Activated effector memory CD4-positive, alpha-beta T cell treated with anti-CD3 and anti-CD28 coated beads, Interleukin-2, amount 50 U/mL, for 16 hours (primary cell): ENCODE measurements at places on chromosomes 13 and 19.

DNA sequence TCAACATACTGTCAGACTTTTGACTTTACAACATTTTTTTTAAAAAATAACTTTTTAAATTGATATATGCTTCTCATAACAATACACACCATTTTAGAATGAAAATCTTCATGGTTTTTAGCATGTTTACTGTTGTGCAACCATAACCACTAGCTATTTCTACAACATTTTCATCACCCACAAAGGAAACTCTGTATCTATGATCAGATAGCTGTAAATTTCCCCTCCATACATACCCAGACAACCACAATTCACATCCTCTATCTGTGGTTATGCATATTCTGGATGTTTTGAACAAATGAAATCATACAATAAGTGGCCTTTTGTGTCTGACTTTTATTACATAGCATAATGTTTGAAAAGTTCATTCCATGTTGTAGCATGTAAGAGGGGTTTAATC is 1666.0 kb downstream of the EFNB2 start:
- no peak for DNase-seq

DNA sequence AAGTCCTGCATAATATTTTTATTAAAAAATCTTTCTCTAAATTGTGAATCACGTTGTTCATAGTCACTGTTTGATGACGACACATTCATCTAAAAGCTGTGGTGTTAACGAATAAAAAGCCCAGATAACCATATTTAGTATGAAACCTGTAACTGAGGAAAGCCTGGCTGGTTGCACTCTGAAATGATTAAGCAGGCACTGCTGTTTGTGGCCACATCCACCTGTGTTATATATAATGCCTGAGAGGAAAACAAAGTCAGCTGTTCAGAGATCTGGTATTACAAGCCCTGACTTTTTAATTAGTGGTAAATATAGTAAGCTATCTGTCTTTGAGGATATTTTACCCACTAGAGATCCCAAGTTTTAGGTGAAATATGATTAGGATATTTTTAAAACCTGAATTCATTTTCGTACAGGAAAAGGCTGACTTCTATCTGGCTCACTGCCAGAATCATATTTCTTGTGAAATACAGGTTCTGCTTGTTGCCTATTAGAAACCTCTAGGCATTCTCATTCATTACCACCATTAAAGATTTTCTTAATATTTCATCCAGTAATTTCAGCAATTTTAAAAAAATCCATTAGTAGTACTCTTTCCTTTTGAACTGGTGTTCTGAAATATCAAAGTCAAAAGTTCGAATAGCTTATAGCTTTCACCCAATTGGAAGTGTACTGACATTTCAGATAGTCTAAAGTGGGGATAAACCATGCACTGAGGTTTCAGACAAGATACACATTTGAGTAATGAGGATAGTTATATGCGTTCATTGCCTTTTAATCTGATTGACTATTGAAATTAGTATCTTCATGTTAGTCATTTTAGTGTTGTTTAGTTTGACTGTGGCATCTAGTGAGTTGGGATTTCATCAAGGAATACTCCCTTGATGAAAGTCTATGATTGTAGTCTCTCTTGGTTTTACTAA is 79.7 kb downstream of the LMO7 start:
- DNase-seq, result no peak

DNA sequence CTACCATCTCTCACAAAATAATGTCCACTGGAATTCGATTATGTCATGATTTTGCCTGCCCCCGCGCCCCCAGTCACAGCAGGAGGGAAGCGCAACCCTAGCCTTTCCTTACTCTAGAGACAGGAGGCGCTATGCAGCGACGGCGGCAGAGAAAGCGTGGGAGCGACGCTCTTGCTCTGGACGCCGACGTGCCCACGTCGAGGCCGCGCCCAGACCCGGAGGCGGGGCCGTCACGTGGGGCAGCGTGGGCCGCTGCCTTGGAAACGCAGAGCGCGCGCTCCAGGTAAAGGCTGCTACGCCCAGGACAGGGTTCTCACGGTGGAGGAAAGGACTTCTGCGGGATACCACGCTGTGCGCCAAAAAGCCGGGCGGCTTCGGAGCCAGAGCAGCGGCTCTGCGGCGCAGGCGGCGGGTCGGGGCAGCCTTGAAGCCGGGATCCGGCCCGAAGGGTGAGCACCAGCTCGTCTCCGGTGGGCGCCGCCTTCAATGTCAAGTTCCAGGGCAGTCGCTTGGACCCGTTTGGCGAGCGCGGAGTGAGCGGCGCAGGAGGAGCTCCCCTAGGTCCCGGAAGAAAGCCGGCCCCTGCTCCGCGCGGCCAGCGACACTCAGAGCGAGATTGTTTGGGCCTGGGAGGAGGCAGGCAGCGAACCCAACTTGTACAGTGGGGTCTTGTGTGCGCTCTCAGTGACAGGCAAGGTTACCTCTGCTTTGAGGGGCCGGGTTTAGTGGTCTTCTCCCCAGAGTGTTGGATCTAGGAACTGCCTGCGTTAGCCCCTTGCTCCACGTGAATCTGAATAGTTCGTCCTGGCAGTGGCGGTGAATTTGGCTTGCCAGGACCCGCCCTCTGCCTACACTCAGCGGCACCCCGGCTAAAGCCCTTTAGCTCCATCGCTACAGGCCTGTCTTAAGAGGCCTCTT is 121.7 kb downstream of the MRPL57 start:
- peak; percentile 95 for DNase-seq

- peak; percentile 76 for DNase-seq
Observed at GRCh38 chr19:6947745-6948144, 60.4 kb downstream of the ADGRE1 start.

GRCh38 chr19:50842130-50842529 is 8.8 kb upstream of the KLK15 start:
- DNase-seq, result no peak
